ENCODE measurements at places on chromosomes 13 and 19.

DNA sequence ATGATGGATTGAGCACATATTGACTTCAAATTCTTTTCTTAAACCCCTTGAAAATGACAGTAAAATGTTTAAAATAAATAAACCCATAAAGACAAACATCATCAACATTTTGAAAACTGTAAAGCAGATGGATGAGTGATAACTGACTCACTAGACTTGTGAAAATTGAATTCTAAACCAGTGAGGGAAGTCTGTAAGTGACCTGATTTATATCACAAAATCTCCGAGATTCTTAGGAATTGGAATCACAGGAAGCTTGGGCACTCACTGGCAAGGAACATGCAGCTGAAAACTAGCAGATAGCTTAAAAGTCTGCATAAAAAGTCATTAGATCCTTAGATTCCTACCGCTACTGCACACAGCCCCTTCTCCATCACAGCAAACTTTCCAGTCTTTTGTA, 51.3 kb upstream of the TSC22D1 start:
- DNase-seq: no peak

GRCh38 chr19:46475986-46476385, 4.6 kb upstream of the PNMA8A start:
- DNase-seq: no peak

DNA sequence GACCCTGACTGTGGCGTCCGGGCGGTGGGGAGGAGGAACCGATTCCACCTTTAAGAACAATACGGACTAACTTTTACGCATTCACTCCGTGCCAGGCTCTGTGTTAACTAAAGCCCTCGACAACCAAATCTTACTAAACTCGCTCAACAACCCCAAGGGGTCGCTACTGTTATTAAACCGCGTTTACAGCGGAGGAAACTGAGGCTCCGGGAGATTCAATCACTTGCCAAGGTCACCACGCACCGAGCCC, 1.2 kb downstream of the SAMD1 start:
- no peak for DNase-seq

DNA sequence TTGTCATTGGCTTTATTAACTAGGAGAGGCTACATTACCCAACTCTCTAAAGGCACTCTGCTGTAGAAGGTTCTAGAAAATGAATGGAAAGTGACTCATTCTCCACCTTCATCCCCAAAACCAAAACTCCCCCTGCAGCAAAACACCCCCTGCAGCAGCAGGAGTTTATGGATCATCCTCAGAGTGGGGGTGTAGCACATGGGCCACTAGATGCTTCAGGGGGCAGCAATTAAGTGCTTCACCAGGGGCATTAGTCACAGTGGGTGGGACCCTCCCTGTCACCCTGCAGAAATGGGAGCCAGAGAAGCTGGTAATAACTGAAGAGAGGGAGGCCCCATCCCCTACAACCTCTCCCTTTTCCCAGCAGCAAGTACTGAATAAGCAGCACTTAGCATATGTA, 64.5 kb upstream of the MED4 start:
- peak; percentile 21 for DNase-seq

DNA sequence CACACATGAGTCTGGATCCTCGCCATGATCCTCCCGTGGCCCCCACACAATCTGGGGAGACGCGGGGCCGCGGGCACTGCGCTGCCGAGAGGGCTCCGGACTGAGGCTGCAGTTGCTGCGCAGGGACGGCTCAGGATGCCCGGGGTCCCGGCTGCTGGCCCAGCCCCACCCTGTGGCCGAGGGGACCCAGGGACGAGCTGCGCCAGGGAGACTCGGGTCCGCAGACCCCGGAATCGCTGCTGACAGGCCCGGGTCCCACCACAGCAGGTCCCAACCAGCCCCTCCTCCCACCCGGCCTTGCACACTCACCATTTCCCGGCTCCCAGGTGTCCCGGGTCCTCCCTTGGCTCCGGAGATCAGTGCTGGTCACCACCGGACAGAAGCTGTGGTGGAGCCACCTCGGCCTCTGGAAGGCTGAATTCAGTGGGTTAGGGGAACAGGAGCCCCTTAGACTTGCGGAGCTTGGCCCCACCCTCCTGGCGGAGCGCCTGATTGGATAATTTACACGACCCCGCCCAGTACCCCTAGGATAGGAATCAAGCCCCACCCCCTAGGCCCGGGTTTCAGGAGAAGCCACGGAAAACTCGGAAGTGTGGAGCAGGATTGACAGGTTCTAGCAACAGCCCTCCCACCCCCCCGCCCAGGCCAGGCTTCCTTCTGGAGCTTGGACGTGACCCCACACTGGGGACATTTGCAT, 57.4 kb downstream of the ZNF44 start:
- DNase-seq: no peak

- no peak for DNase-seq
These were observed 2.7 kb upstream of the GATAD2A start for GRCh38 chr19:19402656-19403372.

- no peak for DNase-seq
These were observed 482.6 kb downstream of the RFC3 start for GRCh38 chr13:34300559-34300958.

DNA sequence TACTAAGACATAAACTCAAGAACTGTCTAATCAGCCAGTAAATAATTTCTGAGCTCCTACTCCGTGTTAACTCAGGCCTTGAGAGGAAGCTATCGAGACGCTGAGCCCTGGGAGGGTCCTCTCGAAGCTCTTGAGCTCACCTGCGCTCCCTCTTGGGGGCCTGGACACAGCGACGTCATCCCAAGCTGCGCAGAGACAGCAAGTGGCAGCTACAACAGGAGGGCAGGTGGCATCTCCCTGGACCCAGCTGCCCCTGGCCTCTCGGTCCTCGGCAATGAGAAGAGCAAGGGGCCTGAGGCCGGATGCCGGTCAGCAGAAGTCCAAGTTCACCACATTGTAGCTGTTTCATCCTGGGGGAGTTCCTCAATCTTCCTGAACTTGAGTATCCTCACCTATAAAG, 30.5 kb upstream of the TUBGCP3 start:
- no peak for DNase-seq

- no peak for DNase-seq
These were observed 589.8 kb downstream of the LMO7 start for GRCh38 chr13:76225815-76226489.

DNA sequence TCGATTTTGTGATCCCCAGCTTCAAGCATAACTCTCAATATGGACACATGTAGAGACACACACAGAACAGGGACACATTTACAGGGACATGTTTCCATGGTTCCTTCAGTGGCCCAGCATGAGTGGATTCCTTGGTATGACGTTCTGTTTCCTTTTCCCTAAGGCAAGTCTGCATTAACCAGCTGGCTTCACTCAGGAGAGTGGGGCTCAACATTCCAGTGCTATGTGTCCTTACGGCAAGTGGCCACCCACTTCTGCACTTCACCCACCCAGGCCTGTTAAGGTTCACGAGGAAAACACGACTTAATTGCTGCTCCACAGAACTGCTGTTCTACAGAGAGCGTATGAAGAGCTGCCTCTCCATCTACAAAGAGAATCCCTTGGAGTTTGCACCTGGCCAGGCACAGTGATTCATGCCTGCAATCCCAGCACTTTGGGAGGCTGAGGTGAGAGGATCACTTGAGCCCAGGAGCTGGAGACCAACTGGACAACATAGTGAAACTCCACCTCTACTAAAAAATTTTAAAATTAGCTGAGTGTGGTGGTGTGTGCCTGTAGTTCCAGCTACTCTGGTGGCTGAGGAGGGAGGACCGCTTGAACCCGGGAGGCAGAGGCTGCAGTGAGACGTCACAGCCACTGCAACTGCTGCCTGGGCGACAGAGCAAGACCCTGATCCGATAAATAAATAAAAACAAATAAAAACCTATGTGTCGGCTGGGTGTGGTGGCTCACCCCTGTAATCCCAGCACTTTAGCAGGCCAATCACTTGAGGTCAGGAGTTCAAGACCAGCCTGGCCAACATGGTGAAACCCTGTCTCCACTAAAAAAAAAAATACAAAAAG, 32.5 kb downstream of the BRD4 start:
- no peak for DNase-seq

DNA sequence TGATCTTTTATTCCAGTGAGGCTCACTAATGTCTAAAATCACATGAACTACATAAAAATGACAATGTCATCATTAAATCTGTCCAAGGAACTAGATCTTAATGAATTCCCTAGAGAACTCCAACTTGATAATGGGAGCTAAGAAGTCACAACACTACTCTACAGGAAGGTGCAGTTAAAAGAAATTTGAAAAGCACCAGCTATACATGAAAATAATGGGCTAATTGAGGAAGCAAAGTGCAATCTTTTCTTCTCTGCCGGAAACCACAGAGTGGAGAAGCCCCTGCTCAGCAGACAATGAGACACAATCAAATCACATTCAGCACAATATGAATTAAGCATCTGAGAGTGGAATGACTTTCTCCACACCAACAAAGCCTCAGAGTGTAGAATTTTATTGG, 261.7 kb downstream of the LHFPL6 start:
- no peak for DNase-seq

- no peak for DNase-seq
These were observed 87.5 kb downstream of the ZMYM2 start for GRCh38 chr13:20045950-20046548.

DNA sequence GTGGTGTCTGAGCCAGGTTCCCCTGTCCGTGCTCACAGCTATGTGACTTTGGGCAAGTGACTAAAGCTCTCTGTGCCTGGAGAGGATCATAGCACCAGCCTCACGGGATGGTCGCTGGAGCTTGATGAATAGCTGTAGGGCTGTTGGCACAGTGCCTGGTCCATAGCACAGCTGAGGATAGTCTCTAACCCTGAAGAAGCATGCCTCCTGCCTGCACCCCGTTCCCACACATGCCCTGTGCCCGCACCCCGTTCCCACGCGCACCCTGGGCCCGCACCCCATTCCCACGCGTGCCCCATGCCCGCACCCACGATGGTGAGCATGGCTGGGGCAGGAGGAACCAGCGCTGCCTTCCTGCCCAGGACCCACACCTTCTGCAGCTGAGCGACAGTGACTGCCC, 63.7 kb upstream of the F7 start:
- DNase-seq: no peak

GRCh38 chr19:32318884-32319520, 26.4 kb upstream of the ZNF507 start:
- peak; percentile 23 for DNase-seq

DNA sequence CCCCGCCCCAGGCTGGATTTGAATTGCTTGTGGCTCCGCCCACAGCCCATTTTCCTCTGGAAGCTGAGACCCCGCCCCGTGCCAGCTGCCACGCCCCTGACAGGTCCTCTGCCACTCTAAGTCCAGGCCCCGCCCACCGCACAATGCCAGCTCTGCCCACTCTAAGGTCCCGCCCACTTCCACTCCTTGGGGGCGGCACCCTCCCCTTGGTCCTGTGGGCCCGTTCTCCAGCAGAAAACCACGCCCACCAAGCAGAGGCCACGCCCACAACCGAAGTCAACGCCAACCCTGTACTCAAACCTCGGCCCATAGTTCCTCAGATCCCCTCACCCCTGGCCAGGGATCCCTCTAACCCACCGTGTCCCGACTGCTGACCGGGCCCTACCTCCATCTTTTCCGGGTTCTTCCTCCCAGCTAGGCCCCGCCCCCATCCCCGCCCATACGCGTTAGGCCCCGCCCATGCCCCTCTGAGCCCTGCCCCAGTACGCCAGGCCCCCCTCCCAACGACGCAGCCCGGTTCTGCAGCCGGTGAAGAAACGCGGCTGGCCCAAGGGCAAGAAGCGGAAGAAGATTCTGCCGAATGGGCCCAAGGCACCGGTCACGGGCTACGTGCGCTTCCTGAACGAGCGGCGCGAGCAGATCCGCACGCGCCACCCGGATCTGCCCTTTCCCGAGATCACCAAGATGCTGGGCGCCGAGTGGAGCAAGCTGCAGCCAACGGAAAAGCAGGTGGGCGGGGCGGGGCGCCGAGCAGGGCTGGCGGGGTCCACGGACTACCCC, 1.3 kb downstream of the HMG20B start:
- peak; percentile 96 for DNase-seq

DNA sequence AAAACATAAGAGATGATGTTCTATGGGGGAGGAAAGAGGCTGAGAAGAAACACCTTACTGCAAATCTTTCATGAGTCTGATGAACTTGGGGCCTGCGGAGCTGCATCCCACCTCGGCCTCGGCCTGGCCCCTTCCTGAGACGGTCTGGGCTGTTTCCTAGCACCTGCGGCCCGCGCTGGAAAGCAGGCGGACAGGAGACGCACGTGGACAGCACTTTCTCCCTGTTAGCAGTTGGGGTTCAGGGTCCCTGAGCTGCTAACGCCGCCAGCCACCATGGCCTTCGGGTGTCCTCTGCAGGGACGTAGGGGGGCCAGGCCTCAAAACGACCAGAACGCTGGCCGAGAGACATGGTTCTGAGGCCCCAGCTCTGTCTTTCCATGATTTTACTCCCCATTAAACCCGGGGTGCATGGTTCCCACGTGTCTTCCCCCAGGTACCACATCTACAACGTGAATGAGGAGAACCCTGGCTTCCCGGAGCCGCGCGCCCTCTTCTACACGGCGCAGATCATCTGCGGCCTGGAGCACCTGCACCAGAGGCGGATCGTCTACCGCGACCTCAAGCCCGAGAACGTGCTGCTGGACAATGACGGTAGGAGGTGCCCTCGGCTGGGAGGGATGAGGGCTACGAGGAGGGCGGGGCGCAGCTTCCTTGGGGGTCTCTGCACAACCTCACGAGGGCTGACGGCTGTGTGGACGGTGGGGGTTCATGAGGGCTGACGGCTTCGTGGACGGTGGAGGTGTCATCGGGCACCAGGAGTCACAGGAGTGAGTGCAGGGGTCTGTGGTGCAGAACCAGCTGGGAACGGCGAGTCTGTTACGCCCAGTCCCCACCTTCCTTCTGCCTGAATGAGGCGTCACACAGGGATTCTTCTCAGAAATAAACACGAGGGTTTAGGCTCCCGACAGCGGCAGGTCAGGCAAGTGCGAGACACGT, 4.3 kb downstream of the GRK1 start:
- DNase-seq: no peak

DNA sequence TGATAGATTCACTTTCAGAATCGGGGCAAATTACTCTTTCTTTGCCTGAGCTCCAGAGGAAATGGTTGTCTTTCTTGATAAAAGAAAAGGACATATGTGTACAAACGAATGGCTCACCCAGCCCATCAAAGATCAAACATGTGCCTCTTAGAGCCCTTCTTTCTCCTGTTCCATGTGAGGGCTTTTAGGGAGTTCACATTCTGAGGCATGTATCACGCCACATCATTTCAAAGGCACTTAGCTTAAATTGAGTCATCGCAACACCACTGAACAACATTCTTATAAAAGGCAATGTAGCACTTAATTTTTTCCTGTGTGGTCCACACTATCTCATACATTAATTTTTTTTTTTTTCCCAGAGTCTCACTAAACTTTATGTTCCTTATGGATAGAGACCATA, 521.0 kb downstream of the SUCLA2 start:
- DNase-seq: no peak

- DNase-seq: no peak
These were observed 20.5 kb downstream of the CARS2 start for GRCh38 chr13:110685305-110686020.

DNA sequence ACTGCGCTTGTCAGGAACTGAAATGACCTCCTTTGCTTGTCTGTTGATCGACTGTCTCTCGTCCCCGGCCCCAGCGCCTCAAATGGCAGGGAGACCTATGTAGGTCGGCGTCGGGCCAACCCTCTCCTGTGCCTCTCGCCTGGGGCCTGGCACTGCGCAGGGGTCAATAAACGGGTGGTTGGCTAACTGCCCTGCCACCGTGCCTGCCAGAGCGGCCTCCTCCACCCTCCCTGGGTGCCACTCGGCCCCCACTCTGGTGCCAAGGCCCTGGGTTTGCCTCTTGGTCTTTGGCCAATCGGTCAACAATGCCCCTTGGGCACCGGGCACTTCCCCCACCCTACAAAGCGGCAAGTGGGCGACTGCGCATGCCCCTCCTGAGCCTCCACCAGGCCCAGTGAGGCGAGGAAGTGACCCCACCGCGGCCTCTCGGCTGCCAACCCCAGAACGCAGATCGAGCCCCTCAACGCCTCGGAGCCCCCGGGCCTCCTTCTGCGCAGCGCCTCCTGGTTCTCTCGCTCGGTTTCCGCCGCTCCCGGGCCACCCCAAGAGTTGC, 1.1 kb downstream of the KEAP1 start:
- DNase-seq: peak; percentile 65

Data from stimulated activated CD4-positive, alpha-beta T cell treated with anti-CD3 and anti-CD28 coated beads, Interleukin-15, amount 100 ng/mL, for 24 hours (primary cell).